Vagina (tissue), 2 donors: ENCODE measurements at places on chromosomes 4 and X.

DNA sequence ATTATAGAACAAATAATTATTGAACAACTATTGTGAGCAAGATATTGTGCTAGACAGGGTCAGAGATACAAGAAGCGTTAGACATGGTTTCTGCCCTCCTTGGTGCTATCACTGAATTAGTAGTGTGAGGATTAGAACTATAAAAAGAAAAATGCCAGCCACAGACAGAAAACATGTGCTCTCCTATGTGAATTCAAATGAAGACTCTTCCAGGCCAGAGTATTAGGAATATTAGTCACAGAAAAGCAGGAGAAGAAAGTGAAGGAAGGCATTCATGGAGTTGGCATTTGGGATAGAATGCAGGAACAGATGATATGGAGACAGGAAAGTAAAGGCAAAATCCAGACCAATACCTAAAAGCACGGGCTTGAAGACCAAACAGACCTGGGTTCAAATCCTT lies 179.6 kb upstream of the TENM3 start:
- no peak for DNase-seq

GRCh38 chr4:126976850-126977632 lies 655.7 kb upstream of the INTU start:
- DNase-seq: no peak

DNA sequence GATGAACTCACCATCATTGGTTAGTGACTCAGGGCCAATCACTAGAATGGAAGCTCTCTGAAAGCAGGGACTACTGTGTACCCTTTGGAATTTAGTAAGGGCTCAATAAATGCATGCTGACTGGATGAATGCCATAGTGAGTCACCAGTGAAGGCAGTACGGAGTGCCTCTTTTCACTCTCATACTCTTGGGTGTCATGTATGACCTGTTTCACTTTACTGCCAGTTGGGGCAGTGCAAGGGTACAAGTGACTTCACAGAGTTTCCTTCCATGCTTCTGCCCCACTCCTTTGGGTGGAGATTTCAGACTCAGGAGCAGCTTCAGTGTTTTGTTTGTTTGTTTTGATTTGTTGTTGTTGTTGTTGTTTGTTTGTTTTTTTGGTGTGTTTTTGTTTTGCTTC lies 57.7 kb downstream of the SOX3 start:
- DNase-seq: no peak

GRCh38 chr4:139962130-139962684 lies 191.8 kb downstream of the MAML3 start:
- DNase-seq: no peak

- DNase-seq: no peak
Measured at GRCh38 chrX:86051741-86052140, 4.4 kb upstream of the CHM start.

DNA sequence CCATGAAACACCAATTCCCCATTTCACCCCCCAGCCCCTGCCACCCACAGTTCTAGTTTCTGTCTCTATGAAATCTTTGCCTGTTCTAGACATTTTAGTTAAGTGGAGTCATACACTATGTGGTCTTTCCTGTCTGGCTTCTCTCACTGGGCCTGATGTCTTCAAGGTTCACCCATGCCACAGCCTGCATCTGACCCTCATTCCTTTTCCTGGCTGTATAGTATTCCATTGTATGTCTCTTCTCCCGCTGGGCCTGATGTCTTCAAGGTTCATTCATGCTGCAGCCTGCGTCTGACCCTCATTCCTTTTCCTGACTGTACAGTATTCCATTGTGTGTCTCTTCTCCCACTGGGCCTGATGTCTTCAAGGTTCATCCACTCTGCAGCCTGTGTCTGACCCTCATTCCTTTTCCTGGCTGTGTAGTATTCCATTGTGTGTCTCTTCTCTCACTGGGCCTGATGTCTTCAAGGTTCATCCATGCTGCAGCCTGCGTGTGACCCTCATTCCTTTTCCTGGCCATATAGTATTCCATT lies 191.7 kb downstream of the CRLF2 start:
- no peak for DNase-seq

GRCh38 chr4:112910109-112910736 lies 139.2 kb upstream of the ANK2 start:
- no peak for DNase-seq

DNA sequence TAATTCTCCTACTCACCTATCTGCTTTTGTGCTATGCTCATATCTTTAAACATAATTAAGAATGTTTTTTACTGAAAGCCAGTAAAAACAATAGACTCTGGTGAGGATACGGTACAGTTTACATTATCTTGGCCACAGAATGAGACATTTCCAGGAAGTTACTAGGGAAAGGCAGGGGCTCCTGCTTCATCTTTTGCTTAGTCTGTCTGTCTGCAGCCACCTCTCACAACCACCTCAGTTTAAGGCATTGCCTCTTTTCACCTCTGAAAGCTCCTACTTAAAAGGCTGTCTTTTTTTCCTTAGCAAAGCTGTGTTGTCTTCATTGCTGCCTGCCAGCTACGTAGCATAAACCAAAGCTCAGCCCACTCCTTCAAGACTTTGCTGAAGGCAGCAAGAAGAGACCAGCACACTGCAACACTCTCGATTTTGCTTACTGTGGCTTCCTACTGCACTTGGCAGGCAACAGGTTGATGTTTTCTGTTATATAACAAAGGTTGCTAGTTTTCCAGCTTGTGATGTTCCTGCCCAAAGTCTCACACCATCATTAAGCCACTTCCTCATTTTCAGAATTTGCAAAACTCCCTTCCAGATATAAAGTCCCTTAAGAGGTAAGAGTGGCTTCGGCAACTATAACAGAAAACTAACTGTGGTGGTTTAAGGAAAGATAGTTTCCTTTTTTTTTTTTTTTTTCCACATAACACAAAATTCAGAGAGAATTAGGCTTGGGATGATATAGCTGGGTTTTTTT lies 432.9 kb downstream of the GRXCR1 start:
- no peak for DNase-seq

- no peak for DNase-seq
Measured at GRCh38 chr4:159107203-159107925, 4.5 kb downstream of the RAPGEF2 start.

GRCh38 chrX:143757375-143757774 lies 36.8 kb upstream of the SPANXN2 start:
- no peak for DNase-seq

DNA sequence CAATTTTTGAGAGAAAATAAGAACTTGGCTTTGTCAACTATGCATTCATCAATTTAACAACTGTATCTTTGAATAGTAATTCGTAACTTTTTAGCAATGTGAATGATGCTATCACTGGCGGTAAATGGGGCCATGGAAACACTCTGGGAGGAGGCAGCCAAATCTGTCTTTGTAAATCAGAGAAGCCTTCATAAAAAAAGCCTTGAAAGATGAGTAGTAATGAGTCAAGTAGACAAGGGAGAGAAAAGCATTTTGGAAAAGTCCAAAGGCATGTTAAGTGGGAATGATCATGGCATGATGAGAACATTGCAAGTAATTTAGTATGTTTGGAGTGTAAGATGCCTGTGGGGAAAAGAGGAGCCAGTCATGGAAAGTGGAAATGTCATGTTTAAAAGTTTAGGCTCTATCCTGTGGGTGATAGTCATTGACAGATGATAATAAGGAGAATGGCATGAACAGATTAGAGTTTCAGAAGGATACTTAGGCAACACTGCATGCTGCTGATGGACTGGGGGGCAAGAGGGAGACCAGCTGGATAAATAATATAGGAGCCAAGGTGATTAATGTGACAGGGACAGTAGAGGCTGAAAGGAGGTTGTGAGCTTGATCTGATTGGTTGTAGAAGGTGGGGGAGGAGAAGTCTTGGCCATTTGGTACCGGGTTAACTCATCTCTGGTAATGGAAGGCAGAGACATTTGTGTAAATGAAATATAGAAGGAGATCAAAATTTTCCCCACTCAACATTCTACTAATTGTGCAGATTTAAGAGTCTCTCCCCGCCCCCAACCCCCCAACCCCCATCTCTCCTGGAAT lies 16.3 kb downstream of the SPRY1 start:
- no peak for DNase-seq

GRCh38 chr4:11817088-11817487 lies 388.4 kb upstream of the HS3ST1 start:
- no peak for DNase-seq
